ENCODE measurements at places on chromosomes 5 and 9. TPM values are rescaled to one million over a fixed set of nuclear protein-coding genes. Genes with fewer than 3 reads are reported as not detected.

DNA sequence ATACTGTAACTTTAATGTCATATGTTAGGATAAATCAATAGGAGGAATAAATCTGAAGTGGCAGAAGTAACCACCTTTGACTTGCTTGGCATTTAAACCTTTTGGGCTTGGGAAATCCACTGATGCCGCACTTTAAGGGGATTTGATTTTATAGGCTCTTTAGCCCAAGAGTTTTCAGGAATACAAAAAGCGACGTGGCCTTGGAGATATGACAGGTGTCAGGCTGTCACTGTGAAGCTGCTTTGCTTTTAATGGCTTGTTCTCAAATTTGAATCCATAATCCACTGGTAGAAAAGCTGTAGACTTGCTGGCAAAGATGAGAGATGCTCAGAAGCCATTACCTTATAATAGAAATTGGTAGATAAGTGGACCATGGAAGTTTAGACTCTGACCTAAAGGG, 71.6 kb downstream of the GABRG2 start:
- DNase-seq = no peak

BARHL1 gene
- polyA plus RNA-seq = not detected

DNA sequence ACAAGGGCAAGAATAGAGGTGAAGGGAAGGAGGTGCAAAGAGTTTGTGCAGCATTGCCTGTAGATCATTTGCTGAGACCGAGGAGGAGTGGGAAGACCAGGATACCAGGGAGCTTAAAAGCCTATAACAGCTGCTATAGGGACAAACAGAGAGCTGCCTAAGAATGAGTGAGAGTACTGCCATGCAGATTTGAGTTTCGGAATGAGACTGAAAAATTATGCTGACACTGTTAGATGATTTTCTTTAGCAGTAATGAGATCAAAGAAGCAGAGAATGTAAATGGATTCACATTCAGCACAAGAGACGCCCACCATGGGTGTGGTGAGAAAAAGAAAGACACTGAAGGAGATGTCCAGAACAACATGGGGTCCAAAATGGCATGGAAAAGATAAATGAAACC, 69.7 kb downstream of the EPB41L4A start:
- no peak for DNase-seq

RIOK2 gene
- 42.3 TPM for polyA plus RNA-seq

DNA sequence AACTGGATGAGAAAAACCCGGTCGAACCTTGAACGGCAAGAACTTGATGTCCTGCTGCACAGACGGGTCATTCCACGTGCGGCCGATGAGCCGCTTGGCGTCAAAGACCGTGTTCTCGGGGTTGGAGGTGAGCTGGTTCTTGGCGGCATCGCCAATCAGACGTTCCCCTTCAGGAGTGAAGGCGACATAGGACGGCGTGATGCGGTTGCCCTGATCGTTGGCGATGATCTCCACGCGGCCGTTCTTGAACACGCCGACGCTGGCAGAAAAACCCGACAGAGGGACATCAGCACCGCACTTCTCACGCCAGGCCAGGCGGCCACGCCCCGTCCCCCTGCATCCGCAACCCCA, 519 bp downstream of the HSPA5 start:
- DNase-seq = peak; percentile 10

DNA sequence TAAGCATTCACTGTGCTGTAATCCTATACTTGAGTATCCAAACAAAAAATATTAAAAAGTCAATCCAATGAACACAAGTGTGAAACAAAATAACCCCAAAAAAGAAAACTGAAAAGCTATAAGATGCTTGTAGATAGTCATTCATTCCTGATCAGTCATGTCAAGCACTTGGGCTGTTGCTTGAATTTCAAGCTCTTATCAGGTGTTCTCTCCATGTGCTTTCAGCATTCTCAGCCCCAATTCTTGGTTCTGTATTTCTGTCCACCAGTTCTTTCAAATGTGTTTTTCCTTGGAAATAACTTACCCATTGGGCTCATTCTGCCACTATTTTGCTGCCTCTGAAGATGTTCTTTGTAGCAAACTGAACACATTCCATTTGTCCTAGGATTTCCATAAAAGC, 4.7 kb downstream of the ZFAND5 start:
- DNase-seq = no peak

DNA sequence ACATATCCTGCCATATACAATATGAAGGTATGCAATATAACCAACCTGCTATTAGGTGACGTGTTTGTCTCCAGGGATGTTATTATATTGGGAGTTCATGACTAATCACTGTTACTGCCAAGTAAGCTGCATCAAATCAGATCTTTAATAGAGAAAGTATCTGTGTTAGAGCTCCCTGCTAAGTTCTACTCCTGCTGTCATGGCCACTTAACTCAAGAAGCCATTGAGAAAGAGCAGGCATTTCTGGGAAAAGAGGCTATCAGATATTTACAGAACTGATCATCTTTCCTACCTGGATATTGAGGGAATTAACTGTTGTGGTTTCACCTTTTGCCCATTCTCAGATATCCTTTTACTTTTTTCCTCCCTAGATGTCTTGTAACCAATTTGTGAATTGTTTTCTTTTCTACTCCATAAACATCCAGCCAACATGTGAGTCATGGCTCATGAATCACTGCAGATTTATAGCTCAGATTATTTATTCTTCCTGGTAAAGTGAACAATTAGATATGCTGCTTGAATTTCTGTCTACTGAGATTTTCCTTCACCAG, 634.8 kb upstream of the FAM174A start:
- peak; percentile 67 for DNase-seq

GRCh38 chr5:125679522-125679921, 743.7 kb upstream of the GRAMD2B start:
- DNase-seq = no peak

DNA sequence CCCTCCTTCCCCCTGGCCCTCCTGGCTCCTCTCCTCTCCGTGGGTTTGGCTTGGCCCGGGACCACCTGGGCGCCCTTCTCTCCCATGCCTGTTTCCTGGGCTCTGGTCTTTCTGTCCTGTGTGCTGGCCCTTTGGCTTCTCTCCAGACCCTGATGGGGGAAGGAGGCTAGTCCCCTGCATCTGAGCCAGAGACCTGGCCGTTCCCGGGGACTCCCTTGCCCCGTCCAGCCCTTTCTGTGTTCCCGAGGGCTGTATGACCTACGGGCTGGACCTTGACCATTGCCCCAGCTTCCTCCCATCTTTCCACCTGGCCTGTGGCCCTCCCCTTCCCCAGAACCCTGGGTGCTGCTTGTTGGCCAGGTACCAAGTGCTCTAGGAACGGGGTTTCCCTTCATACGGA, 8.4 kb downstream of the NELFB start:
- DNase-seq = no peak

GRCh38 chr5:21159510-21160059, 1171.6 kb upstream of the CDH18 start:
- no peak for DNase-seq

GRCh38 chr5:161002571-161003074, 150.6 kb upstream of the ATP10B start:
- DNase-seq = no peak

- no peak for DNase-seq
Observed at GRCh38 chr5:171534043-171534895, 114.8 kb downstream of the FGF18 start.

DNA sequence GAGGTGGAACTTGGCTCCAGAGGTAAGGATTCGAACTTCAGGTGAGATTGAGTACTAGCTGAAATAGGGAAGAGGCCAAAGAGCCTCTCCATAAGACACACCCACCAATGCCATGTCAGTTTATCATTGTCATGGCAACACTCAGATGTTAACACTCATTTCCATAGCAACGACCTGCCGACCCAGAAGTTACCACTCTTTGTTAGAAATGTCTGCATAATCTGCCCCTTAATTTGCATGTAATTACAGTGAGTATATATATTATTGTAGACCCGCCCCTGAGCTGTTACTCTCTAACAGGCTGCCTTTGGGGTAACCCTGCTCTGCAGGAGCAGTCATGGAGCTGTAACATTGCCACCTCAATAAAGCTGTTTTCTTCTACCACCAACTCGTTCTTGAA, 10.2 kb upstream of the NTRK2 start:
- no peak for DNase-seq
